RWPE1 (cell line): ENCODE measurements at places on chromosomes 11 and 22.

DNA sequence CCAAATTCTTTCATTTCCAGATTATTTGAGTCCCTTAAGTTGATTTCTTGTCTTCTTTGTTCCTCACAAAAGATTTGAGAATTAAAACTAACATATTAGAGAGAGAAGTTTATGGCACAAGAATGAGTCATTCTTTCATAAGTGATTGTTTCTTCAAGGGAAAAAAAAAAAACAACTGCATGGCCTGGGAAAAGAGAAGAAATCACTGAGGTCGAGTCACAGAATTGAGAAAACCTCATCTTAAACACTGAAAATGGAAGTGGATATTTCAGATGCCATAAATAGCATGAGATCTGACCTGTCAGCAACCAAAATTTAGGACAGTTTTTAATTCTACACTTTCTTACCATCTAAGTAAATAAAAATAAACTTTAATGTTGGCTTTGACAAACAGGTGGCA, 87.2 kb downstream of the CWF19L2 start:
- peak; percentile 19 for DNase-seq

- DNase-seq = no peak
These were observed 31.8 kb upstream of the CCDC34 start for GRCh38 chr11:27394781-27395228.

DNA sequence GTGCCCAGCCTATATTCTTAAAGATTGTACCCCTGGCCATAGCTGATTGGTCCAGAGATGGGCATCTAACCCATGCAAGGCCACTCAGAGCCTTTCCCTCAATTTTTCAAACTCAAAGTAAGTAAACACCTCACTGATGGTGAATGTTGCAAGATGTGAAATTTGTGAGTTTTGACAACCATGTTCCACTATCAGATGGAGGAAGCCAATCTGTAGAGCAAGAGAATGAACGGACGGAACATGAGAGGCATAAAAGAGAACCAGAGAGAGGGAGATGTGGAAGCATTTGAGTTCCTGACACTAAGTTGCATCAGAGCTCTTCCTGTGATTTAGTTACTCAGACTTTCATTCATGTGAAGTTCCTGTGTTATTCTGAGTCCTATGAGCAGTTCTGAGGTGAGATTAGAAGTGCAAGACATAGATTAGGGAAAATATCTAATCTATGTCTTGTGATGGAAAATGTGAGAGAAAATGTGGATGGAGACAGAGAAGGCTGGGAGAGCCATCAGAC, 73.3 kb downstream of the PRSS23 start:
- DNase-seq = no peak

GRCh38 chr22:42889304-42889703, 32.2 kb upstream of the ARFGAP3 start:
- no peak for DNase-seq

DNA sequence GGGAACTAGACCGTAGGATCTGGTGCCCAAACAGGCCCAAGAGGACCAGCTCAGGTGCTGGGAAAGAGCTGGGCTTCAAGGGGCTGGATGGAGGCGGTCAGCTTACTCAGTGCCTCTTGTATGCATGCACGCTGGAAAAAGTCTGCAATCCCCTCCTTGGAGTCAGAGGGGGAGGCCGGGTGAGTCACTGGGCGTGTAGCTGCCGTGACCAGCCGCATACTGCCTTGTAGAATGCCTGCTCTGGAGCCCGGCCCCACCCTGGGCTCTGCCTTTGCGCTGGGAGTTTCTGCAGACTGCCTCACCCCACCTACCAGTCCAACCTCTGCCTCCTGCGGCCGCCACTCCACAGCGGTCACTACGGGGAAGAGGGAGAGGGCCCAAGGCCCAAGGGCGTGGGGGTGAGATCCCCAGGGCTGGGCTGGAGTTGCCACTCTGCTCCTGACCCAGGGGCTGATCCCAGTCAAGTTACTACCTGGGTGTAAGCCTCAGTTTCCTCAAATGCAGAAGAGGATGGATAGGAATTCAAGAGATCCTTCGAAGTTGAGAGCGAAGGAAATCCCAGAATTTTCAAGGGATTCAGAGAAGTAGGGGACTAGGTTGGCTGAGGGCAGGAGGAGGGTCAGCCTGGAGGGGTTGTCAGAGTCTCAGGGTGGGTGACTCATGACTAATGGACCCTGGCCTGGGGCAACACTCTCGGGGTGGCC, 4.2 kb downstream of the MRGPRF start:
- DNase-seq = peak; percentile 98

GRCh38 chr11:92070026-92070889, 154.4 kb upstream of the FAT3 start:
- DNase-seq = no peak
